ENCODE measurements at places on chromosomes 3 and 15.

DNA sequence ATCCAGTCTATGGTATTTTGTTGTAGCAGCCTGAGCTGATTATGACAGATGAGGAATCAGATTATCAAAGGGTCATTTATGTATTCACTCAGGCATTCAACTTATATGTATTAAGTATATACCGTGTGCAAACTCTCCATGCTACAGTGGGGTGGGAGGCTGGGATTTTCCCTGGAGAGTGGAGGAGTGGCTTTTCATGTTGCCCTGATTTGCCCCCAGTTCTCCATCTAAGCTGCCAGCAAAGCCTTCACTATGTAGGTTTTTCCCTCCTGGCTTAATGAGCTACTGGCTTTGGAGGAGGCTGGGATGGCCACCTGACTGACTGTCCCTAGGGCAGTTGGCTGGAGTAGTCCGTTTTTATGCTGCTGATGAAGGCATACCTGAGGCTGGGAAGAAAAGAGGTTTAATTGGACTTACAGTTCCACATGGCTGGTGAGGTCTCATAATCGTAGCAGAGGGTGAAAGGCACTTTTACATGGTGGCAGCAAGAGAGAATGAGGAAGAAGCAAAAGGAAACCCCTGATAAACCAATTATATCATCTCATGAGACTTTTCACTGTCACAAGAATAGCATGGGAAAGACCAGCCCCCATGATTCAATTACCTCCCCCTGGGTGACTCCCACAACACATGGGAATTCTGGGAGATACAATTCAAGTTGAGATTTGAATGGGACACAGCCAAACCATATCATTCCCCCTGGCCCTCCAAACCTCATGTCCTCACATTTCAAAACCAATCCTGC is 253.9 kb downstream of the RPLP1 start:
- DNase-seq = no peak

DNA sequence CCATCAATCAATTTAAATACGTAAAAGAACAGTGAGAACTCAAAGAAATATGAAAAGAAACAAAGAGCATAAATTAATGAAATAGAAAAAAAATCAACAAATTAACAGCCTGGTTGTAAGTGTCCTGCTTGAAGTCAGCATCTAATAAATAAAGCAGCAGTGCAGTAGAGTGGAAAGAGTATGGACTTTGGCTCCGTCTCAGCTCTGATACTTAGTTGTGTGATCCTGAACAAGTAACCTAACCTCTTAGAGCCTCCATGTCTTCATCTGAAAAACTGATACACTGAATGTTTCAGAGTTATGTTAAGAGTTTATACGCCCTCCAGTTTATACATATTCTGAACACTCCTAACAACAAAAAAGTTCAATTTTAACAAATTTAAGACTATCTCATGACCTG is 44.6 kb downstream of the TFDP2 start:
- DNase-seq = no peak

DNA sequence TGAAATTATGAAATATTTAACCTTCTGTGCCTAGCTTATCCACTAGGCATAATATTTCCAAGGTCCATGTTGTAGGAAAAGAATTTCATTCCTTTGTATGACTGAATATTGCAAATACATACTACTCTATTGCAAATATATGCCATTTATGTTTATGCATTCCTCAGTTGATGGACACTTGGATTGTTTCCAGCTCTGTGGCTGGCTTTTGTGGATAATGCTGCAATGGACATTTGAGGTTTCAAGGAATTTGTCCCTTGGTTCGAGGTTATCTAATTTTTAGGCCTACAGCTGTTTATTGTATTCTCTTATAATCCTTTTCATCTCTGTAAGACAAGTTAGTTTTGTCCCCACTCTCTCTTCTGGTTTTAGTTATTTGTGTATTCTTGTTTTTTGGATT is 7.7 kb upstream of the AADACL2 start:
- DNase-seq = no peak

DNA sequence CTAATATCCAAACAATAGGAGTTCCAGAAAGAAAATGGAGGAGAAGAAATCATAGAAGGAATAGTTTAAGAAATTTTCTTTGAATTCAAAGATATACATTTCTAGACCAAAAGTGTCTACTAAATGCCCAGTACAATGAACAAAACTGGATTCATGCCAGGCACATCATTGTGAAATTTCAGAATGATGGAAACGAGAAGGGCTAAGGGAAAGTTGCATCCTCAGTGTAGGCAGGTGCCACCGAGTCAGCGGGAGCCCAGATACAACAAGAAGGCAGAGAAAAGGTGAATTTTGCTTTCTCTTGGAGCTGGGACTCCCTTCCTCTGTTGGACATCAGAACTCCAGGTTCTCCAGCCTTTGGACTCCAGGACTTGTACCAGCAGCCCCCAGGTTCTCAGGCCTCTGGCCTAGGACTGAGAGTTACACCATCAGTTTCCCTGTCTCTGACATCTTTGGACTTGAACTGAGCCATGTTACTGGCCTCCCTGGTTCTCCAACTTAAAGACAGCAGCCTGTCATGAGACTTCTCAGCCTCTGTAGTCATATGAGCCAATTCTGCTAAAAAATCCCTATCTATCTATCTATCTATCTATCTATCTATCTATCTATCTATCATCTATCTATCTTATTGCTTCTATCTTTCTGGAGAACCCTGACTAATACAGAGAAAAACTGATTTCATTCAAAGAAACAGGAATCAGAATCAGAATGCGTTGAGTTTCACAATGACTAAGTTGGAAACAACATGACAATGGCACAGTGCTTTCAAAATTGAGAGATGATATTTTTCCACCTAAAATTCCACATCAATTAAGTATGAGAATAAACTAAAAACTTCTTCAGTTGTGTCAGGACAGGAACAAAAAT is 207.7 kb downstream of the FAM43A start:
- DNase-seq = no peak

DNA sequence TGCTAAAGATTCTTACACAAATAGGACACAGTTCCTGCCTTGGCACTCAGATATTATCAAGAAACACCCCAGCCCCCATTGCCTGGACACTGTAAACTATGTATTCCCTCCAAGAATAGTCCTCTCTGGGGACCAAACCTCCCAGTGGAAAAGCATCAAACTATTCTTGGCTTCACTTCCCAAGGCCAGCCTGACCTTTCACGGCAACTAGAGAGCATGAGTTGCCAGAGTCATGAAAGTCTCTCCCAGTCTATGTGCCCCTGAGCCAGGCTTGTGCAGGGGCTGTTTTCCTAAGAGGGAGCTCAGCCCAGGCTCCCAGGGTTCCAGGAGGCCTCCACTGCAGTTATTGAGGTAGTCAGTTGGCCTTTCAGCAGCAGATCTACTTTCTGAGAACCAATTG is 251.9 kb upstream of the TGFBR2 start:
- DNase-seq = no peak

GRCh38 chr15:41928637-41929620 is 35.1 kb upstream of the SPTBN5 start:
- DNase-seq = no peak

DNA sequence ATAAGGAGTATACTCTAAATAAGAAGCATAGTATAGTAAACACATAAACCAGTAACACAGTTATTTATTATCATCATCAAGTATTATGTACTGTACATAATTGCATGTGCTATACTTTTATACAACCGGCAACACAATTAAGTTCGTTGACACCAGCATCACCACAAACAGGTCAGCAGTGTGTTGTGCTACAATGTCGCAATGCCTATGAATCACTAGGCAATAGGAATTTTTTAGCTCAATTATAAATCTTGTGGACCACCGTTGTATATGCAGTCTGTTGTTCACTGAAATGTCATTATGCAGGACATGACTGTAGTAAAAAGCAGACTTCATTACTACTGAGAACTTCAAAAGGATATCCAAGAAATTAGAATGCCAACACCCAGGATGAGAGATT is 177.0 kb downstream of the PDCD6IP start:
- DNase-seq = no peak

DNA sequence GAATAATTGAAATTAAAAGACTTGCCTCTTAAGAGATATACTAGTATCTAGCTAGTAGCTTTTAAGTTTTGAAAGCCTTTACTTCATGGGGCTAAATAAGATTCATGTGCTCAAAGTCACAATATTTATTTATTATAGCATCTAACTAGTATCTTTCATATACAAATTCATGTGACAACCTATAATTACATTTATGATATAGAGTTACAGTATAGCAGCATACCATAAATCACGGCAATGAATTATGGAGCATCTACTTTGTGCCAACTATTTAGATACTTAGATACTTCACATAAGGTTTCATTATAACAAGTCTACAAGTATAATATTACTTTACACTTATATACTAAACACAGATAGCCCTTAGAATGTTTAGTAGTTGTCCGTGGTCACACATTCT is 229.4 kb downstream of the TPRG1 start:
- DNase-seq = no peak

- DNase-seq = no peak
Observed at GRCh38 chr3:192890347-192891335, 27.0 kb downstream of the MB21D2 start.

DNA sequence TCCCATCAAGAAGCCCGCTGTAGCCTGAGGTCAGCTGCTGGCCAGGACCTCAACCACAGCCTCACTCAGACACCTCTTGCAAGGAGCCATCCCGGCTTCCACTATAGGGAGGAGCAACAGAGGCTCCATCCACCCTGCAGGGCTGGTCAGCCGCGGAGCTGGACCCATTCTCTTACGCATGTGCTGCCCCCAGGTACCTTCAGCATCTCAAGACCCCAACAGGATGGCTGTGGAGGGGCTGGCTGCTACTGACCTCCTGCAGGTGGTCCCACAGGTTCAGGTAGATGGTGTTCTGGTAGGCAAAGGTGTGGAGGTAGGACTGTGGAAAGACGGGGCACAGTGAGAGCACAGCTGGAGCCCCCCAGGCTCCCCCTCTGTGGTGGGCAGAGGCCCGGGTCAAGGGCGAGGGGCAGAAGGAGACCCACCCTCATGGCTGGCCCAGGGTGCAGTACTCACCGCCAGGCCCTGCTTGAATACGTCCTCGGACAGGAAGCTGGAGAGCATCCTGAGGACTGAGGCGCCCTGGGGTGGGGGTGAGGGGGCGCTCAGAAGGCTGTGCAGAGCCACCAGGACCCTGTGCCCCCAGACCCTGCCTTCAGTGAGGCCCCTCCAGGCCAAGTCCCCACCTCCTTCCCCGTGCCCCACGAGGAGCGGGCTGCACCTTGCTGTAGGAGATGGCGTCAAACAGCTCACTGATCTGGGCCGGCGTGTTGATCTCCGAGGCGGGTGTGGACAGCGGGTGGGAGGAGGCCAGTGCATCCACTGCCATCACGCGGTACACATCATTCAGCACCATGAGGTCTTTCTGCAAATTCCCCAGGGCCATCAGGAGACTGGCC is 11.4 kb downstream of the ANPEP start:
- no peak for DNase-seq

DNA sequence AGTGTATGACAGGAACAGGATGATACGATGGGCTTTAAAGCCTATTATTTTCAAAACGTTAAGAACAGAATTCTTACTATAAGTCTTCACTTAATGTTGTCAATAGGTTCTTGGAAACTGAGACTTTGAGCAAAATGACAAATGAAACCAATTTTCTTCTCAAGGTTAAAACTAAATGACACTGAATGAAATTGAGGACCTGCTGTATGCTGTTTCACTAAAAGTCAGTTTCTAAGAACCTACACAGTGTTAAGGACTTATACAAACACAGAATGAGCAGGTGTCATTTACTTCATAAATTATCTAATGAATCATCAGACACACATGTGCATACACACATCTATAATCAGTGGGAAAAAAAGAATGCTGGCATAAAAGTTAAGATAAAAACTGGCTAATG is 106.9 kb downstream of the RFTN1 start:
- DNase-seq = no peak

- no peak for DNase-seq
Observed at GRCh38 chr3:125211523-125212090, 941 bp downstream of the SLC12A8 start.

DNA sequence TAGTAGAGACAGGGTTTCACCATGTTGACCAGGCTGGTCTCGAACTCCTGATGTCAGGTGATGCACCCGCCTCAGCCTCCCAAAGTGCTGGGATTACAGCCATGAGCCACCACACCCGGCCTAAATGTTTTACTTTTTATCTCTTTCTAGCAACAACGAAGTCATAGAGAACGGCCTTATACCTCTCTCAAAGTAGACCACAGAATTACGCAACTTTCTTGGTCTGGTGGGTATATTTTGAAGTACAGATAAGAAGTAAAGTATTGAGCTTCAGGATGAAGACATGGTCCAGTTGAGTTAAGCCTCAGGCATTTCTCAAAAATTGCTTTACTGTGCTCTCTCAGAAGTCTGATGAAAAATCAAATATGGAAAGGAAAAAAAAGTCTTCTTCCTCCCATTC is 30.6 kb downstream of the FAM240A start:
- DNase-seq = no peak

GRCh38 chr3:129555616-129556357 is 12.8 kb downstream of the H1-8 start:
- DNase-seq = no peak

- no peak for DNase-seq
Observed at GRCh38 chr15:61075741-61076140, 153.4 kb downstream of the RORA start.

DNA sequence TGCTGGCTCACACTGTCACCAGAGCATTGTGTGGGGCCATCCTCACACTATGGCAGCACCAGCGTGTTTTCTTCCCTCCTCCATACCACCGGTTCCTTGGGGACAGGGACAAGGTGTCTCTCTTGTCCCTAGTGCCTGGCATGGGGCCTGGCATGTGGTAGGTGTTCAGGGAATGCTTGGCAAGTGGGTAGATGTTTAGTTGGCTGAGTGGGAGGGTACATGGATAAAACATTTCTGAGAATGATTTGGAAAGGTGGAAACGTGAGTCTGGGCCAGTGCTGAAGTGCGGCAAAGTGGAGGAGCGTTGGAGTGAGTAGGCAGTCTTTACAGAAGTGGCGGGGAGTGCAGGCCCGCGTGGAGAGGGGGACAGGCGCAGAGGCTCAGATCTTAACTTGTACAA is 15.0 kb downstream of the SNAPC5 start:
- DNase-seq = no peak

GRCh38 chr3:13210221-13210975 is 137.2 kb upstream of the IQSEC1 start:
- no peak for DNase-seq

GRCh38 chr3:11290743-11291680 is 18.8 kb downstream of the ATG7 start:
- DNase-seq = no peak

DNA sequence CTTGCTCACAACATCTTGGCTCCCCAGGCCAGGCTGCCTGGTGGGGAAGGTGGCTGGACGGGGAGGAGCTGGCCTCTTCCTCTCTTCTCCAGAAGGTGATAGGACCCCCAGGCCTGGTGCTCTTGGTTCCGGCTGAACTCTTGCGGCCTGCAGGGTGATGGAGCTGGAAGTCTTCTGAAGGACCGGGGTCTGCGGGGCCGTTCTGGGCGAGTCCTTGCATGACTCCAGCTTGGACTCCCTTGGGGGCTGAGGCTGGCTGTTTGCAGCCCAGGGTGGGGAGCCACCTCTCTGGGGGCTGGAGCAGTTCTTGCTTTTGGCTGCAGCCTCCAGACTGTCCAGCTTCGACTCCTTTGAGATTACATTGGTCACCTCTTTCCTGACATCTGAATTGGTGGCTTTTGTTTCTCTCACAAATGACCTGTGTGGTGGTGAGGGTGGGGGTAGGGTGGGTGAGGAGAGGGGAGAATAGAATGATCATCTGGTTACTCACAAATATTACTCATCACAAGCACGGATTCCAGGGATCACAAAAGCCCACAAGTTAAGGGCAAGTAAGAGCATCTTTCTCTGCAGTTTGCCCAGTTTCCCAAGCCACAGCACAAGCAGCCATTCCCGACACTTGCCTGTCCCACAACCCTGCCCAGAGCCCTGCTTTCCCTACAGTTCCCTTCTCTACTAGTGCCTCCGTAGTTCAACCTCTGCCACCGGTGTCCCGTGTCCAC is 149.1 kb upstream of the HACD2 start:
- DNase-seq = no peak

Data from HEK293T (cell line).